Stimulated activated CD8-positive, alpha-beta memory T cell treated with anti-CD3 and anti-CD28 coated beads, Interleukin-2, amount 100 ng/mL, for 1 hour (primary cell): ENCODE measurements at places on chromosomes 1 and 21.

- no peak for DNase-seq
These were observed 57.9 kb downstream of the RNF187 start for GRCh38 chr1:228544921-228545591.

GRCh38 chr1:11671544-11672286 lies 7.7 kb downstream of the FBXO6 start:
- no peak for DNase-seq

DNA sequence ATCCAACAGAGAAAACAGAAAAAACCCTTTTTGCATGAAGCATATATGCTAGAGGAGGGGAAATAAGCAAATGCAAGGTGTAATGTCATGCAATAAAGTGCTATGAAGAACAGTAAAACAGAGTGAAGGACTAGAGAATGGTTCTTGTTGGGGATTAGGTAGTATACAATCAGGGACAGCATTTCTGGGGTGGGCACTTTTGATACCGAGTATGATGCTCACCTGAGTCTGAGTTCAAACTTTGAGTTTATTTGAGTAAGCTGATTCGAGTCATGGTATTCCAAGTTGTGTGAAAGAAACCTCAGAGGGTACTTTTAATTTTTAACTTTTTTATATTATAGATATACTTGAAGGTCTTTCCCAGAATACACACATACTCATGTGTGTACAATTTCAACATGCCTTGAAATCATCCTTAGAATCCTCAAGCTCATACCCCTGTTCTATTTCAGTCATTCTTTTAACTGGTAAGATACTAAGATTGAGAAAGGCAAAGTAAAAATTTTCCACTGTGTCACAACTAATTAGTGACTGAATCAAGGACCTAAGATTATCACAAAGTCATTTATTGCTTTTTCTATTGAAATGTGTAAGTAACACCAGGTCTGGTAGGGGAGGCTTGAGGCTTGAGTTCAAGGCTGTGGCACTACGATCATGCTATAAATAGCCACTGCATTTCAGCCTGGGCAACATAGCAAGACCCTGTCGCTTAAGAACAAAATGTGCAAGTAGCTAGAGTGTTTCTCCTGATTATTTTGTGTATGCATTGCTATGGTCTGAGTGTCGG lies 12.1 kb downstream of the LRRC8B start:
- no peak for DNase-seq

DNA sequence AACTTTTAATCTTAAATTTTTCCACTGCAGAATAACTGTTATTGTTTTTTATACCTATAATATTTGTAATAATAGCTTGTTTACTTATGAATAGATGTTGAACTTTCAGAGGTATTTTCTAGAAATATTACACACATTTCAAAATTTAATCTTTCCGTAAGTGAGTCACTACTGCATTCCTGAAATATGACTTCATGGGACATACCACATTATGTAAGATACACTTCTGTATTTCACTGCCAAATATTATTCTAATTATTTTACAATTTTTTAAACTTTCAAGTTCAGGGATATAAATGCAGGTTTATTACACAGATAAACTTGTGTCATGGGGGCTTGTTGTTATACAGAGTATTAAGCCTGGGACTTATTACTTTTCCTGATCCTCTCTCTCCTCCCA lies 2220.5 kb downstream of the NCAM2 start:
- DNase-seq = no peak

GRCh38 chr1:232901255-232901654 lies 49.2 kb upstream of the NTPCR start:
- no peak for DNase-seq

- no peak for DNase-seq
These were observed 14.6 kb downstream of the MTX1 start for GRCh38 chr1:155223047-155223446.

- no peak for DNase-seq
These were observed 497.8 kb upstream of the ADAMTS5 start for GRCh38 chr21:27464648-27465047.

DNA sequence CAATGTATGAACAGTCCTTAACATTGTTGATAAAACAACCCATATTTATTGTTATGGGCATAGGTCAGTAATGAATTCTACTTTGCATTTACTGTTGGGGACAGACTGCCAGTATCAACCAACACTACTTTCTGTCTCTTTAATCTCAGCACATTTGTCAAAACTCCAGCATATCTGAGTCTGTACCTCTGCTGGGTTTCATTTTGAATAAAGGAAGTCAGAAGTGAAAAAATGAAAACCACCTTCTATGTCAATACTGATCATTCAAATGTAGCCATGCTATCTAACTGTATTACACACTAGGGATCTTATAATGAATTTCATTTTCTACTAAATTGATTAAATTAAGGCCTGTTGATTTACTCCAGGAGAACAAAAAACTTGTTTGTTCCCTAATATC lies 24.2 kb upstream of the CXADR start:
- no peak for DNase-seq

DNA sequence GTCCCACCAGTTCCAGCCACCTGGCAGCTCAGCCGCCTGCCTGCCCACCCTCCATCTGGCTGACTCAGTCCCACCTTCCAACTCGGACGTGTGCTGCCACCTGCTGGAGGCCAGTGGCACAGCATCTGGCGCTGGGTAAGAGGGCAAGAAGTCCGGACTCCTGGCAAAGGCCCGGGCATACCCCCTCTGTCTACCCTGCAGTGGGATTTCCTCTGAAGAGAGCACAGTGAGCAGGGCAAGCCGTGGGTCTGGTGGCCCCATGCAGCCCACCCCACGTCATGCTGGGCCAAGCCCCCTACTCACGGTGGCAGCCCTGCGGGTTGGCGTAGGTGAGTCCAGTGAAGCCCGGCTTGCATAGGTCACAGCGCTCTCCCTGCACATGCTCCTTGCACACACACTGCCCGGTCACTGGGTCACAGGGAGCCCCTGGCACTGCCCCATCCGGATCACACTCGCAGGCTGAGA lies 24.5 kb downstream of the LAMB3 start:
- peak; percentile 50 for DNase-seq

DNA sequence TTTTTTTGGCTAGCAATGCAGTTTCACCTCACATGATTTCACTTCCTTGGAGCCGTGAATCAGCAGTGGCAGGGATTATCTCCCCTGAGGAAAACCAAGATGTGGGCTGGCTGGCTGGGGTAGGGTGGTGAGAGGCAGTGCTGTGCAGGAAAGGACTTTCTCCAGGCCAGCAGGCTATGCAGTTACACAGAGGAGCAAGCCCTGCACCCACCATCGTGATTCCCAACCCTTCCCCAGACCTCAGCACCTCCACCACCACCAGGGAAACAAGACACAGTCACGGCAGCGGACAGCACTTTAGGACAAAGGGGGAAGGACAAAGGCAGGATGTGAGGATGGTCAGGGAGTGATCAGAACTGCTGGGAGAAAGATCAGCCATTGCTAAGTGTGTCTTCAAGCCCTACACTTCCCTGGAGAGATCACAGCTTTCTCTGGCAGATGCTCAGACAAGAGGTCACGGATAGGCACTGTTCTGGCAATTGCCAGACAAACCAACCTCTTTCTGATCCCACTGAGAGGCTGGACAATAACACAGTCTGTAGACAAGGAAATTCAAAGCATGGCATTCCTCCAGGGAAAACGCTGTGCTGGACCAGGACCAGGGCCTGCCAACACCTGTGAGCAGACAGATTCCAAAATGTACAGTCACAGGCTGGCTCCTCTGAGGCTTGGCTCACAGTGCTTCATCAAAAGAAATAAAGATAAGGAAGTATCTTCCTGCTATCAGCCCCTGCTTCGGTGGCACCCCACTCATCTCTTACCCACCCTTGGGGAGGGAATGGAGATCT lies 509.4 kb downstream of the SMYD3 start:
- DNase-seq = no peak

DNA sequence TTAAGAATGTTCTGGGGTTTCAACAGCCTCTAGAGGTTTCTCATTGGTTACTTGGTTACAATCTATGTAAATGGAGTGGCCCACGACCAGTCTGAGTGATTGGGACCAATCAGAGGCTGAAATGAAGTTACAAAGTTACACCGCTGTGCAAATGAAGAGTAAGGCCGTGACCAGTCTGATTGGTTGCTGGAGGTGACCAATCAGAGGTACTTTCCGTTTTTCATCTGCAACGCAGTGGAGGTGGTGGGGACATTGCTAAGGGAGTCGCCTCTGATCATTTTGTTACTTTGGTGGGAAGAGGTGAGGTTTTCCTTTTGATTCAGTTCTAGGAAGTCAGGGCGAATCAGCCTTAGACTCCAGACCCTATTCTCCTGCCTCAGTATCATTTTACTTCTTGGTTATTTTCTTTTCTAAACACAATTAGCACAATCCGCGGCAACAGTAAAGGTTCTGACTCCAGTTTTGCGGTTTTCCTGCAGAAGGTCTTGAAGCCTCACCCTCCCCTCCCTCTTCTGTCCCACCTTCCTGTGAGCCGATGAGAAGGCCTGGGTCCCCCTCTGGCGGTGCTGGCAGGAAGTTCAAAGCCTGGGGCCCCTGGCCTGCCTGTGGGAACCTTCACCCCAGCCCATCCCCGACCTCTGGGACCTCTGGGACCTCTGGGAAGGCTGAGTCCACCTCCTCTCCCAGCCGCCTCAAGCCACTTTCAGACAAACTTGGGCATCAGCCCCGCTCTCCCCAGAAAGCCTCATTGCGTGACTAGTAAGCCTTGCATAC lies 38.7 kb upstream of the TTC34 start:
- peak; percentile 27 for DNase-seq

DNA sequence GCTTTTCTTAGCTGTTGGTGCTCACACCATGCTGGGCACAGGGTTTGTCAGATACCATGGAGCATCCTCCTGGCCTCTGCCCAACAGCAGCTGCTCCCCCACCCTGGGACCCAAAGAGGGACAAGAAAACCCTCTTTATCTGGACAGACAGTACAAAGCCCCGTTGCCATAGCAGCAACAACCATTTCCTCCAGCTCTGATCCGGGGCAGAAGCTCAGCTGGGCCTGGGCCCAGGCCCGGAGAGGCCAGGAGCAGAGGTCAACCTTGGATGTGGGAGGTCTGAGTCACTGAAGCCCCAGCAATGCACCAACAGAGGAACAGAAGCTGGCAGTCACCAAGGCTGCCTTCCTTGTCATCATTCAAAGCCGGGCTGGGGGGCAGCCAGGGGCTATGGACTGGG lies 228.4 kb upstream of the POU3F1 start:
- DNase-seq = no peak

- no peak for DNase-seq
These were observed 54.5 kb downstream of the PAPPA2 start for GRCh38 chr1:176517484-176517883.

DNA sequence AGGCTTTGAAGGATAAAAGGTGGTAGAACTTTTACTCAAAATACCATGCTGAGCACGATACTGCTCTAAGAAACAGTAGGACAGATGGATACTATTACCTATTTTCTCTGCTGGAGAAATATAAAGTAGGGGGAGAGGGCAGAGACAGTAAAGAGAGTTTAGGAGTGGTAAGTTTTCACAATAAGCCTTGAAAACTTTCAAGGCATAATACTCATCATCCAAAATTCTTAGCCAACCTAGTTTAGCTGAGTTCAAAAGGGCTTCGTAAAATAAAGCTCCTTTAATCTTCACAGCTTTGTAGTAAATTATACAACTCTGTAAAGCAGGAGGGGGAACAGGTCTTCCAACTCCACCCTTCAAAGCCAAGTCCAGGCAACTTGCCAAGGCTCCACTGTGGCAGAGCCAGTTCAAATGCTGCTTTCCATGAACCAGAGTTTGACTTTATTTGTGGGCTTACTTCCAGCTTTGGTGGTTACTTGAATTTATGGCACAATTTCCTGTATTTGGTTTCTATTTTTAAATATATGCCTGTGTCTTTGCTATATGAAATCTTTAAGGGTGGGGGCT lies 15.5 kb downstream of the TEX38 start:
- DNase-seq = no peak

GRCh38 chr1:228333739-228334115 lies 72.9 kb downstream of the TRIM11 start:
- no peak for DNase-seq

- DNase-seq = no peak
These were observed 21.7 kb downstream of the SESN2 start for GRCh38 chr1:28280977-28281381.

- no peak for DNase-seq
These were observed 1577.0 kb downstream of the NCAM2 start for GRCh38 chr21:22575165-22575584.

DNA sequence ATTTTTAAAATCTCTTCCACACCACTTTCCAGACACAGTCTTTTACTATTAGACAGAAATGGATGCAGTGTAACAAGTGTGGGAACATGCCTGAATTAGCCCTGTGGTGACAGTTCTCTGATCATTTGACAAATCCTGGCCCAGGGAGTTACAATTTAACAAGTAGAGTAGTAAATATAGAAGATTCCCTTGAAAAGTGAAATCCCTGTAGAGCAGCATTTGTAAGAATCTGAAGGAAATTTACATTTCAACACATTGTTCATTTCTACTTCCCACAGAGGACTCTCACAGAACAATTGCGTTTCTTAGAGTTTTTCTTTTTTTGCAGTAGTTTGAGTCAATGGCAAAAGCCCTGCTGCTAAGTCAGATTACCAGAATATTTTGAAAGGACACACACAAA lies 458.3 kb upstream of the BRINP3 start:
- no peak for DNase-seq

- no peak for DNase-seq
These were observed 193.9 kb downstream of the CAMTA1 start for GRCh38 chr1:6979003-6979613.

- no peak for DNase-seq
These were observed 426.3 kb upstream of the ADGRL2 start for GRCh38 chr1:81374481-81374880.

- DNase-seq = no peak
These were observed 51.1 kb upstream of the LDLRAP1 start for GRCh38 chr1:25492323-25492722.

GRCh38 chr1:41683681-41684500 lies 199.4 kb upstream of the EDN2 start:
- DNase-seq = no peak

GRCh38 chr21:32281531-32281930 lies 2.7 kb upstream of the MIS18A start:
- DNase-seq = no peak

- no peak for DNase-seq
These were observed 90.5 kb upstream of the JAK1 start for GRCh38 chr1:65056866-65057265.
